ENCODE measurements at places on chromosomes 1 and 21. TPM values are rescaled to one million over a fixed set of nuclear protein-coding genes. Genes with fewer than 3 reads are reported as not detected.

PLA2G2F gene
- total RNA-seq = not detected

MYCL gene
- total RNA-seq = 0.70 TPM

SLAMF9 gene
- not detected for total RNA-seq

- no peak for DNase-seq
Observed at GRCh38 chr1:206779638-206780037, 7.3 kb upstream of the IL10 start.

- DNase-seq = no peak
Observed at GRCh38 chr21:18155508-18156193, 89.0 kb upstream of the CHODL start.

DNA sequence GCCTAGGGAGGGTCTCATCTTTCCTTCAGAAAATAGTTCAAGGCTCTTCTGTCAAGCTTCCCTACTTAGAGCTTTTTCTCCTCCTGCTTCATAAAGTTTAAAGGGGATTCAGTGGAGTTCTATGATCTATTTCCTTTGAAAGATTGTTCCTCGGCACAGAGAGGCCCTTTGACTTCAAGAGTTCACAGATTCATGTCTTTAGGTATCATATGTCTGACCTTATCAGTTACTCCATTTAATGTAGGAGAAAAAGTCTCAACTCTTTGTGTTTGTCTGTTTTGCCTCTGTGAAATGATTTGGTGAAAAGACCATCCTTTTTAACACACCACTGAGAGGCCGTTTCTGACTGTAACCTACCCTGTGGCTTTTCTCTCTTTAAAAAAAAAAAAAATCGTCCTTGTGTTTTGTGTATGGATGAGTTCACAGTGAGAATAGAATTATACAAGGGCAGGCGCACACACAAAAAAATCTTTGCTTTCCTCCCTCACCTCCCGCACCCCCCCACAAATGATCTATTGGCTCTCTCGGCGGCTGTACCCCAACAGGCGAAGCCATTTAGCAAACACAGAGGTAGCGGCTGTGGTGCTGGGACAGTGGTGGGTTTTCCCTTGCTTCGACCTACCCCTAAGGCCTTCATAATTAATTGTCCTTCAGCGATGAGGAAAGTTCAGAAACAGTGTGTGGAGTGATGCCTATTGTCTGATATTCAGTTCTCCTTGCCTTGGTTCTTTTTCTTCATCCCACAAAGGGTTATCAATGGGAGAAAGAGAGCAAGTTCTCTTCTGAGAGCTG, 29.6 kb downstream of the PROX1 start:
- DNase-seq = no peak
